ENCODE measurements at places on chromosomes 5 and 9. TPM values are rescaled to one million over a fixed set of nuclear protein-coding genes. Genes with fewer than 3 reads are reported as not detected.

- peaks cover 24% of the 10 kb centered on the region for H3K36me3 ChIP-seq
- no peak overlapping the region for H3K27ac ChIP-seq
These were observed 119.0 kb downstream of the NR3C1 start for GRCh38 chr5:143284521-143284920.

GRCh38 chr5:54658010-54658409 lies 140.5 kb downstream of the SNX18 start:
- H3K27me3 ChIP-seq = no peaks in the 10 kb centered on the region
- H3K27ac ChIP-seq = no peak overlapping the region
- no peak for DNase-seq
- H3K4me3 ChIP-seq = no peak overlapping the region
- H3K36me3 ChIP-seq = no peaks in the 10 kb centered on the region

DNA sequence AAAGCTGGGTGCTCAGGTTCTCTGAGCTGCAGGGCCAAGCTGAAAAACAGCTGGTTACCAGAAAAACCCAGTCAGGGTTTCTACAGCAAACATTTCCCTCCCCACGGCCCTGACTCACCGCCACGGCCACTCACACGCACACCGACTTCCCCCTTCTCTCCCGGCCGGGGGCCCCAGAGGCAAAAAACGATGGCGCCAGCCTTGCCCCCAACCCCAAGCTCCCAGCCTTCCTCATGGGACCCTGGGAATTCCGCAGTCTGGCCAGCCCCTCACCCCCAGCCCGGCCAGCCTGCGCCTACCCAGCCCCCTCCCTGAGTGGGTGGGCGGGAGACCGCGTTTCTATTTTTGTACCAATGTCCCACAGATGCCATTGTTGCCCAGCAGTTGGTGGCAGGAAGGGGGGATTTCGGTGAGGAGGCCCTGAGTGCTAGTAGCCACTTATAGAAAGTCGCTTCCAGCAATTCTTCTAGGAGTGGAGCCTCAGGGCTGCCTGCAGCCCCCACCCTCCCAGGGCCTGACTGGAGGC lies 18.4 kb downstream of the ENG start:
- H3K36me3 ChIP-seq = peaks cover 3% of the 10 kb centered on the region
- no peak overlapping the region for H3K27ac ChIP-seq
- DNase-seq = no peak
- H3K4me1 ChIP-seq = no peaks in the 10 kb centered on the region
- H3K27me3 ChIP-seq = no peaks in the 10 kb centered on the region

- peaks cover 14% of the 10 kb centered on the region for H3K36me3 ChIP-seq
- H3K4me1 ChIP-seq = peaks cover 32% of the 10 kb centered on the region
- DNase-seq = peak; percentile 43
- H3K4me3 ChIP-seq = peak overlapping the region; percentile 85
- H3K27ac ChIP-seq = peak overlapping the region; percentile 90
- H3K27me3 ChIP-seq = no peaks in the 10 kb centered on the region
These were observed 561 bp downstream of the DAPK1 start for GRCh38 chr9:87498046-87498810.

DNA sequence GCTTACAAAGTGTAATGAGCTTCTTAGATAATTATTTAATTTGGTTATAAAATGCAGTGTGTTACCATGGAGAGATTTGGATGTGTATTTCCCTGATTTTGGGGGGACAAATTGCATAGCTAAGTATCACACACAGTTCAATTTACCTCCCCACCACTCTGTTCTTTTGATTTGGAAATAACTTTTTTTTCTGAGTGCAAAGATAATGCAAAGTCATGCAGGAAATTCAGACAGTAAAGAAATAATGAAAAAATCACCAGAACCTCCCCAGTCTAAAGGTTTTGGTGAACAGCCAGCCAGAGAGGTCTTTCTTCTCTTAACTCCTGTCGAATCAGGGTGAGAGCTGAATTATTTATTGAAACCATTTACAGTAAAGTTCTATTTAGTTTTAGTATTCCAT lies 3.2 kb downstream of the ADGRV1 start:
- no peaks in the 10 kb centered on the region for H3K36me3 ChIP-seq
- H3K4me3 ChIP-seq = no peak overlapping the region
- H3K27ac ChIP-seq = no peak overlapping the region
- H3K4me1 ChIP-seq = no peaks in the 10 kb centered on the region
- DNase-seq = no peak
- H3K27me3 ChIP-seq = peaks cover 18% of the 10 kb centered on the region

The GFI1B gene
- total RNA-seq = 0.61 TPM

The TOR2A gene
- total RNA-seq = 7.2 TPM
